ENCODE measurements at places on chromosomes 4 and X.

DNA sequence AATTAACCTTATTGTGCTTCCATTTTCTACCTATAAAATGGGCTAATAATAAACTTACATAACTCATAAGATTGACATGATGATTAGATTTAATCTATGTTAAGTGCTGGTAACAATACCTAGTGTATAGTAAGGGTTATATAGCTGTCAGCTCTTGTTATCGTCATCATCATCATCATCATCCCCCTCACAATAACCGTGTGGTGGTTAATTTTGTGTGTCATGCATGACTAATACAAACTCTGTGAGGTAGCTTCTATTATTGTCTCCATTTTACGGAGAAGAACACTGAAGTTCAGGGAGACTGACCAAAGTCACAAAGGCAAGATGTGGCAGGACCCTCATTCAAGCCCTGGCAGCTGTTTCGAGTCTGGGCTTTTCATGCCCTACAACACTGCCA lies 211.3 kb downstream of the PALLD start:
- DNase-seq, result no peak

DNA sequence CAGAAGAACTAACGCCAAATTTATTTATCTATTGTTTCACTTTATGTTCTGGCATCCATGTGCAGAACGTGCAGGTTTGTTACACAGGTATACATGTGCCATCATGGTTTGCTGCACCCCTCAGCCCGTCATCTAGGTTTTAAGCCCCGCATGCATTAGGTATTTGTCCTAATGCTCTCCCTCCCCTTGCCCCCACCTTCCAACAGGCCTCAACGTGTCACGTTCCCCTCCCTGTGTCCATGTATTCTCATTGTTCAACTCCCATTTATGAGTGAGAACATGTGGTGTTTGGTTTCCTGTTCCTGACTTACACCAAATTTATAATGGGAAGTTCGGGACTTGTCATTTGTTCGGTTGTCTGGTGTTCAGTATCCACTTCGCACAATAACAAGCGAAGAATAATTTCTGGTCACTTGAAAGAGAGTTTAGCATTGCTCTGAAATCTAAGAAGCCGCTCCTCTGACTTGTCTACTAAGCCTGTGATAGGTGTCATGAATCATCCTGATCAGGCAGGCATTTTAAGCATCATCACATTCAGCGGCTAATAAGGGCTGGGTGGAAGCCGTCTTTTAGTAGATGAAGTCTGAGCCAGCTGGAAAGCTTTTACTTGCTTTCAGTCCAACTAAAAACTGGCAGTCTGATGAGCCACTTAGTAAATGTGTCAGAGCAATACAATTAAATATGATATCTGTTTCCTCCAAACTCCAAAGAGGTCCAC lies 1065.7 kb upstream of the PABPC4L start:
- DNase-seq, result peak; percentile 10

DNA sequence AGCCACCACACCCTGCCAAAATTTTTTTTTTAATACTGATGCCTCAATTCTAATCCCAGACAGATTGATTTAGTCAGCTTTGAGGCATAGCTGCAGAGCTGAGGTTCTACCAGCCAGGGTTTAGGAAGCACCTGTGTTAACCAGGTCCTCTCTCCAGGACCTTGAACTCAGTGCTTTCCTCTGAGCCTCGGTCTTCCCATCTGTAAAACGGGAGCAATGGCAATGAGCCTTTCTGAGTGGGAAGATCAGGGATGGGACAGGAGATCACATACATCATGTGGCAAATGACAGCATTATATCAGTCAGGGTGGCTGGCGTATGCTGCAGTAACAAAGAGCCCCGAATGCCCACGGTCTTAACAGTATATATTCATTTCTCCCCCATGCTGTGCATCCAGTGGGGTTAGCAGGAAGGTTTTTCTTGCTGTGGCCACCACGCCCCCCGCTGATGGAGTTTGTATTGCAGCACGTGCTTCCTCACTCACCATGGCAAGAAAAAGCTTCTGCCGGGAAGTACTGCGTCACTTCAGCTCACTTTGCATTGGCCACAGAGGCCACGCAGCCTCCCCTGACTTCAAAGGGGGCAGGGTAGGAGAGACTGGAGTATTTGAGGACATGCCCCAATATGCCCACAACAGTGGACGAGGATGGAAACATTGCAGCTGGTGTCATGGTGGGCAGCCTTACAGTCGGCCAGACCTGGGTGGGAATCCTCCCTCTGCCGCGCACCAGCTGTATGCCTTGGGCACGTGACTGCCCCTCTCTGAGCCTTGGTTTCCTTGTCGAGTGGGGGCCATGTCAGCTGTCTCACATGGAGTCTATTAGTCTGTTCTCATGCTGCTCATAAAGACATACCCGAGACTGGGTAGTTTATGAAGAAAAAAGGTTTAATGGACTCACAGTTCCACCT lies 24.1 kb upstream of the MRFAP1 start:
- no peak for DNase-seq

- DNase-seq, result no peak
Measured at GRCh38 chr4:6180841-6181631, 19.3 kb downstream of the JAKMIP1 start.

Measured in EL (cell line).